ENCODE measurements at places on chromosomes 12 and 14.

DNA sequence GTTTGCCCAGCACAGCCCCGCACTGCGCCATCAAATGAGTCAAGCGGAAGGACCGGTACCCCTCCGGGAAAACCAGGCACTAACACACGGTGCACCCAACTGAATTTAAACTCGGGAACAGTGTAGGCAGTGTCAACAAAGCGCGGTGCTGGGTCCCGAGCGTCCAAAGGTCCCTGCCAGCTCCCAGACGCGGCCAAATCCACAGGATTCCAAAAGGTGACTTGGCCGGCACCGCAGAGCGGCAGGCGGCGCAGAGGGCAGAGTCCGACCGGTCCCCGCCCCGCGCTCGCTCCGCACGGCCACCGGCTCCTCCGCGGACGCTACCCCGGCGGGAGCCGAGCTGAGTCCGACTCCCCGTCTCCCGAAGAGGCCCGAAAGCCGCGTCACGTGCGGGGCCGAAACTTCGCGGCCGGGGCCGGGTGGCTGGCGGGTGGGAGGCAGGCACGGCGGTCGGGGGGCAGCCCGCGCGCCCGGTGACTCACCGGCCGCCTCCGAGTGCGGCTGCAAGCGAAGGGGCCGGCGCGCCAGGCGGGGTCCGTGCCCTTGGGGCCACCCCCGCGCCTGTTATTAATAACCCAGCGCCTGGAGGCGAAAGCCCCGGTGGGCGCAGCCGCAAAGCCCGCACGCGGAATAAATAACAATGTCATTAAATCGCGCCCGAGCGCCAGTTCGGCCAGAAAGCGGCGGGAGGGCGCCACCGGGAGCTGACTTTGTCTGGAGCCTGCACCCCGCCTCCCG lies 863 bp downstream of the DENND5B start:
- no peak for DNase-seq

DNA sequence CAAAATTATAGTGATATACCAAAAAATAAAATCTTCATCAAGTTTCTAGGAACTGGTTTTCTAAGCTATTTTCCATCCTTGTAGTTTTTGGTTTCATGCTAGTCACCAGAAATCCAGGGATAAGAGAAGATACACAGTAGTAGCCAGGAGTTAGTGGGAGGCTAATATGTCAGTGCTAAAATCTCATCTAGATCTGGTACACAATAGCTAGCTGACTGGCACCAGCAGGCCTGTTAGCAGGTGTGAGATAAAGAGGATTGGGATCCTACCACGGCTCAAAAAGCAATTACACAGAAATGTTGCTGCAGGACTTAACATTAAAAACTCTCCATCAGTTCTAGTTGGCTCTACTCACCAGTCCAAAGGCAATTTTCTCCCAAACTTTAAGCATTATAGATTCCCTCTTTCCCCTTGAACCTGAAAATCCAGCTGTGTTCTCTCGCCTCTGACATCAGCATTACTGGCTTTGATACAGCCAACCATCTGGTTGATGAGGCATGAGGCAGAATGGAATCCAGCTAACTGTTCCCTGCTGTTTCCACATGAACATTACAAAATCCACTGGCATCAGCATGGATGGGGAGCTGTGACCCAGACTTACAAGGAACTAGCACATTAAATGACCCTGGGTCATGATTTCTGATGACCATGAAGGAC lies 41.8 kb upstream of the CCDC196 start:
- no peak for DNase-seq

DNA sequence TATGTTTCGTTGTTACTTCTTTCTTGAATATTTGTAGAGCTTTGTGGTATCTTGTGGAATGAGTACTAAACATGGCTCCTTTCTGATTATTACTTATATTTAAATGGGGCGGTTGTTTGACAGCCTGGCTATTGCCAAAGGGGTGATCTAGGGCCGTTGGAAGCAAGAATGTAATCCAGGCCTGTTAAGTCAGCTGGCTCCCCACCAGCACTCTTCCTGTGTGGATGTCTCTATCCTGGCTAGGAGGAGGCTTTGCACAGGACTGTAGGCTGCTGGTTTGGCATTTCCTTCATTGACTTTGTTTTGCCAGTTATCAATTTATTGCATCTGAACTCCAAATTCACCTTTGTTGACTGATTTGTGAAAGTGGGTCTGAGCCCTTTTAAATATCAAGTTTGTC lies 5.6 kb downstream of the FAM234B start:
- no peak for DNase-seq

GRCh38 chr14:50312734-50313054 lies 570 bp downstream of the DMAC2L start:
- peak; percentile 22 for DNase-seq

DNA sequence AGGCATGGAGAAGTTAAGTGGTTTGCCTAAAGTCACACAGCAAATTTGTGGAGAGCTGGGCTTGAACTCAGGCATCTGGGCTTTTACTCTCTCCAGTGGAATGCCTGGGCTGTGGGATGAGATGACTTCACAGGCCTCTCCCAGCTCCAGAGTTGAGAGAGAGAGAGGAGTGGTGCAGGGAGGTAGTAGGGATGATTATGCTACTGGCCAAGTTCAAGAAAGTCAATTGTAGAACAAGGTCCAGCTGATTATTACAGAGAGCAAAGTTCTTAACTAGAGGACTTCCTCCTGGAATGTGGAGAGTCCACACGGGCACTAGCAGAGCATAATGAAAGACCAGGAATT lies 769 bp upstream of the EMP1 start:
- DNase-seq = no peak

- DNase-seq = no peak
These were observed 13.3 kb upstream of the LMNTD1 start for GRCh38 chr12:25566202-25566949.

All from stimulated activated CD8-positive, alpha-beta memory T cell treated with anti-CD3 and anti-CD28 coated beads, Interleukin-12 subunit alpha, Interleukin-12 subunit beta, amount 100 ng/mL, for 1 hour (primary cell).